ENCODE measurements at places on chromosomes 4 and X. TPM values are rescaled to one million over a fixed set of nuclear protein-coding genes. Genes with fewer than 3 reads are reported as not detected.

Gene PLXNB3
- total RNA-seq, result 44.9 TPM

DNA sequence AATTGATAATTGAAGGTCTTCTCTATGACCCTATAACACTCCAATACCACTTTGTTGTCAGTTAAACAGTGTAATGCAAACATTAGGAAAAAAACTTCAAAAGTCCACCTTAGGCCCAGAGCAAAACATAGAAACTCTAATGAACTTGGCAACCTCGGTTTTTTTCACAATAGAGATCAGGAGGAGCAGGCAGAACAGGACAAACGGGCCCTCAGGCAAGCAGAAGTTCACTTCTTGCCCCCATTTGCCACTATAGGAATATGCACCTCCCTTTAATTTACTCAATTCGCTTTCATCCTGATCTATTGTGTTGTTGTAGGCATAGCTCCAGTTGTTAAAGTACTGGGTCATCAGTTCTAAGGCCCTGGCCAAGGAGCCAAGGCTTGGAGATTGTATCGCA lies 18.2 kb downstream of the ACOX3 start:
- no peak for DNase-seq

DNA sequence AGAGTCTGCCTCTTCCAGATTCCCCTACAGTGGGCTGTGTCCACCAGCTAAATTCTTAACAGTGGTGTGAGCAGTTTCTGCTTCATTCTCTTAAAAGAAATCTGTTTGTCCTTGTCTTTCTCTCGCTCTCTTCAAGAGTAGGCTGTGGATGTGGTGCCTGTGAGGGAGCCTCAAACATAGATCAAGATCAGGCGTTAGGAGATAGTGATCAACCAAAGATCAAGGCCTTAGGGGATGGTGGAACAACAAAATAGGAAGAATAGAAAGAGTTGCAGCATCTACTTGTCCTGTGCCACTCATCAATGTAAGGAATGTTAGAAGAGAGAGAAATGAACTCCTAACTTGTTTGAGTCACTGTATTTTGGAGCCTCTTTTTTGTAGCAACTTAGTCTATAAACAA lies 144.2 kb downstream of the AASDH start:
- DNase-seq, result no peak

DNA sequence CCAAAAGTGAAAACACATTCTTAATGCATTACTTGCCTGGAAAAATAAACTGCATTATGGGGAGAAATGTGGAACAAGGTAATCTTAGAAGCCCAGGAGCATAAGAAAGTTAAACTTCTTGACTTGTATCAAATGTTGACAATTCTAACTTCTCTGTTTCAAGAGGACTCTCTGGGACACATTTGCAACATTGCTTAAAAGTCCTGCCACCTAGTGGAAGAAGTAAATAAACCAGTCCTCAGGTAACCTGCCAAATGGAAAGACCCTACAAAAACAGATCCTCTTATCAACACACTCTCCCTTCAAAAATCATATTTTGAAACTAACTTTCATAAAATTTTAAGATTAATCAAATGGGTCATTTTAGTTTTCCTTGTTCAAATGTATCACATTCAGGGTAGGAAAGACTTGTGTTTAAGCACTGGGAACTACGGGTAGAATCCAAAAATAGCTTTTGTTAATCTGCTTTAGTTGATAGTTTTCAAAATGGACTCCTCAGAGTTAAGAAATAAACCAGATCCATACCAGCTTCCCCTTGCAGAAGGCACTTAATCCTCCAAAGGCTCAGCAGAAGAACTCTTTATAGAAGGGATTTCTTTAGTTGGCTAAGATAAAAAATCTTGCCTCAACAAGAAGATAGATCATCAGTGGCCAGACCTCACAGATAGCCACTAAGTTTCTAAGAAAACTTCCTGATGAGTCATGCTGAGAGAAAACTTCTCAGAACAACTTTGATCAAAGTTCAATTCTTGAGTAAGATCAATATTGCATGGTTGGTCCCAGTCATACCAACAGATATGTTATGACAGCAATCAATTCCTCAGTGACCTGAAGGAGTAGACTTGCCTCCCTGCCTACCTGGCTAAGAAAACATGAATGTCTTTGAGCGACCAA lies 141.7 kb downstream of the HHIP start:
- DNase-seq, result no peak

GRCh38 chr4:127055357-127055756 lies 577.4 kb upstream of the INTU start:
- DNase-seq, result no peak

GRCh38 chr4:130646886-130647285 lies 1550.9 kb downstream of the C4orf33 start:
- DNase-seq, result no peak
